Fibroblast of mammary gland (primary cell): ENCODE measurements at places on chromosomes 3 and 15.

GRCh38 chr3:100120012-100120411 lies 5.7 kb upstream of the FILIP1L start:
- DNase-seq: no peak

GRCh38 chr3:12301031-12301430 lies 12.2 kb downstream of the PPARG start:
- DNase-seq: no peak

- no peak for DNase-seq
These were observed 115.6 kb downstream of the ADAMTSL3 start for GRCh38 chr15:83769411-83769999.

DNA sequence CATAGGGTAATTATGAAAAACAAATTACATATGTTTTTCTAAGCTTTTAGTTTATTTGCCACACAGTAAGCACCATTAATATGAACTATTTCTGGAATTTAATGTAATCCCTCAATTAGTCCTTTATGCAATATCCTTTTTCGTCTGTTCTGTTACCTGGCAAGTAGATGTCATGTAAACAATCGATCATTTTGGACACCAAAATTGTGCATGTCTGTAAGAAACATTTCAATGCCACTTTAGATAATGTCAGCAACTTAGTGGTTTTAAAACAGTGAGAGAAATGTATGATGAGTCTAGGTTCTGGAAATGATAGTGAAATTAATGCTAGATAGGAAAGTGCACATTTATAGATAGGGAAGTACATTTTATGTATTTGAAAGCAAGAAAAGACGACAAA lies 986.6 kb downstream of the ZPLD1 start:
- DNase-seq: no peak

GRCh38 chr3:120554812-120555606 lies 41.1 kb upstream of the NDUFB4 start:
- DNase-seq: peak; percentile 89

DNA sequence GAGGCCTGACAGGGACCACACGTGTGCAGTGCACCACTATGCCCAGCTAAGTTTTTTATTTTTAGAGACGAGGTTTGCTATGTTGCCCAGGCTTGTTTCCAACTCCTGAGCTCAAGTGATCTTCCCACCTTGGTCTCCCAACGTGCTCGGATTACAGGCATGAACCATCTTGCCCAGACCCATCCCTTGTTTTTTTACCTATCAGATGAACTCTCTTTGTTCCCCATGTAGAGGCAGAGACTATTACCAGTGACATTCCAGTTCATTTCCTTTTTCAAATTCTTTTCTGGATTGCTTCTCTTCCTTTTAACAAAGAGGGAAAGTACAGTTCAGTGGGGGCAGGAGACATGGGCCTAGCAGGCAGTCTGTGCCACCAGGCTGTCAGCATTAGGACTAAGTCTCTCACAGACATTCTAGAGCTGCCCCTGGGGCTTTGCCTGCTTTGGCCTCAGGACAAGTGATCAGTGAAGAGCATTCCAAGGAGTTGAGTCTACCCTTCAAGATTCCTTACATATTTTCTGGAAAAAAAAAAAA lies 103.5 kb upstream of the SLC7A14 start:
- DNase-seq: peak; percentile 75

GRCh38 chr15:57820119-57820518 lies 113.6 kb downstream of the POLR2M start:
- peak; percentile 71 for DNase-seq

- DNase-seq: peak; percentile 48
These were observed 299.1 kb upstream of the TRIM42 start for GRCh38 chr3:140378571-140379340.

DNA sequence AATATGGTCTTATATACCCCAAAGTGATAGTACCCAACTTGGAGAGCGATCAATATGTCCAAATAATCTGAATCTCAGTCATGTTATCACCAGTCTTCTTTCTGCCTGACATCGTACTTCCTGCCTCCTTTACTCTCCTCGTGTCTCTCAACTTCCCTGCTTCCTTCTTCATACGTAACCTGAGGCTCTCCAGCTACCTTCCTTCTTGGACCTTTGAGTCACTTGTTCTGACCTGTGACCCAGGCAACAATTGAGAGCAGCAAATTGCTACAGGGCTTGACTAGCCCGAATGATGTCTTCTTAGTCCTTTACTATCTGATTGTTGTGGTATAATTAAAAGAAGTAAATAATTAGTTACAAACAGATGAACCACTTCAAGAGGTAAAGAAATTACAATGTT lies 145.9 kb upstream of the MBNL1 start:
- no peak for DNase-seq

DNA sequence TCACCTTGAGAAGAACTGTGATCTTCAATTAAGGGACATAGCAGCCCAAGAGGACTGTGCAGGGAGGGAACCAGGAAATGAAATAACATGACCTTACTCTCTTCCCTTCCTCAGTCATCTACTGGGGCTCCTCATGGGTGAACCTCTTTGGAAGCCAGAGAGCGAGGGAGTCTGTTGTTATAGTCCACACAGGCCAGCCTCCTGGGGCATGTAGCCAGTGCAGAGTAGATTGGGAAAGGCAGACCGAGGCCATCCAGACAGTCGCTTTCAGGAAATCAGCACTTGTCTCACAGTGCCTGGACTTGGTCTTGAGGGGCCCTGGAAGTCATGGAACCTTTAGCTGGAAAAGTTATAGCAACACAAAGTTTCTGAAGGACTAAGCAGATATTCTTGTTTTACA lies 6.1 kb downstream of the CRTAP start:
- no peak for DNase-seq

- DNase-seq: peak; percentile 71
These were observed 69.2 kb downstream of the ATP8B4 start for GRCh38 chr15:50049871-50050270.

DNA sequence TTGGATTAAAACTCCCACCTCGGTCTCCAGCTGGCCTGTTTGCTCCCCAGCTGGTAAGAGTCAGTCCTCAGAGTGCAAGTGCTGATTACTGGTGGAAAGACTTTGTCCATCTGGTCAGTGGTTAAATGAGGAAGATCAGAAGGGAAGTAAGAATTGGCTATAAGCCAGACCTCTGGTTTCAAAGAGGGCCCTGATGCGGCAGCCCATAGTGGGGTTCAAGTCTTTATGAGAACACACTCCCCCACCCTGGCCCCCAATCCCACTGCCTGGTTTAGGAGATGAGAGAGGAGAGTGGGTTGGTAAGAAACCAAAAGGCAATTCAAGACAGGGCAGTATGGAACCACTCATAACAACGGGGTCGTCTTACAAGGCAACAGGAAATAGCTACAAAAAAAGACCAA lies 65.0 kb downstream of the FRMD4B start:
- no peak for DNase-seq

- DNase-seq: no peak
These were observed 952 bp upstream of the HDDC3 start for GRCh38 chr15:90933301-90933700.

- DNase-seq: no peak
These were observed 100.6 kb upstream of the SLC24A5 start for GRCh38 chr15:48020166-48020565.

GRCh38 chr3:31503456-31503855 lies 29.3 kb upstream of the STT3B start:
- DNase-seq: no peak

DNA sequence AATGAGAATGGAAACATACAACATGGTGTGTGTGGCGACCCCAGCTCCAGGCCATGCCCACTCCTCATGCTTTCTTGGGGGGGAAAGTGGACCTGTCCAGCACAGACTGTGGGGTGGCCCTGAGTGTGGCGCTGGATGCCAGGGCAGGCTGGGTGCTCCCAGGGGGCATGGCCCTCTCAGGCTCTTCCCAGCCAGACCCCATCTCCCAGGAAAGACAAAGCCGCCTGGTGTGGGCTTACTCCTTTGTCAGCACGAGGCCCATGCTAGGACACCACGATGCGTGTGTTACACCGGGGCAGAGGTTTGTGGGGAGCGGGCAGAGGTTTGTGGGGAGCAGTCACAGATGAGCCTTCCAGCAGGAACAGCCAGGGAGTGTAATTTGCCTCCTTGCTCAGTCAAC lies 68.5 kb downstream of the ABTB1 start:
- DNase-seq: no peak

- DNase-seq: no peak
These were observed 15.7 kb downstream of the GAP43 start for GRCh38 chr3:115638991-115639390.

DNA sequence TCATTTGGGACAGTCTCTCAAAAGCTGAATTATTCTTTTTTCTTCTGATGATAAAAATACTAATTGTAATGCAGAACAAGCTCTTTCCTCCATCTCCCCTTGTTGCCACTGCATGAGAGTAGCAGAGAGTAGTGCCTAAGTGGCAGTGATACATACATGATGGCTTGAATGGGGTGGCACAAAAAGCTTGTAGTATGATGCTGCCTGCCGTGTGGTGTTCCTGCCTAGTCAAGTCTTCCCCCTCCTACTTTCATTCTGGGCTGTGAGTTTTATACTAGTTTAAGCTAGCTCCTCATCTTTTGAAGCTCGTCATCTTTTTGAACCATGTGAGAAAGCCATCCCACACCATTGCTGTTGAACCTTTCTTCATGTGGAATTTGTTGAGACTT lies 230.5 kb downstream of the NFKBIZ start:
- no peak for DNase-seq

- DNase-seq: no peak
These were observed 166.4 kb upstream of the PROK2 start for GRCh38 chr3:71951361-71951760.

DNA sequence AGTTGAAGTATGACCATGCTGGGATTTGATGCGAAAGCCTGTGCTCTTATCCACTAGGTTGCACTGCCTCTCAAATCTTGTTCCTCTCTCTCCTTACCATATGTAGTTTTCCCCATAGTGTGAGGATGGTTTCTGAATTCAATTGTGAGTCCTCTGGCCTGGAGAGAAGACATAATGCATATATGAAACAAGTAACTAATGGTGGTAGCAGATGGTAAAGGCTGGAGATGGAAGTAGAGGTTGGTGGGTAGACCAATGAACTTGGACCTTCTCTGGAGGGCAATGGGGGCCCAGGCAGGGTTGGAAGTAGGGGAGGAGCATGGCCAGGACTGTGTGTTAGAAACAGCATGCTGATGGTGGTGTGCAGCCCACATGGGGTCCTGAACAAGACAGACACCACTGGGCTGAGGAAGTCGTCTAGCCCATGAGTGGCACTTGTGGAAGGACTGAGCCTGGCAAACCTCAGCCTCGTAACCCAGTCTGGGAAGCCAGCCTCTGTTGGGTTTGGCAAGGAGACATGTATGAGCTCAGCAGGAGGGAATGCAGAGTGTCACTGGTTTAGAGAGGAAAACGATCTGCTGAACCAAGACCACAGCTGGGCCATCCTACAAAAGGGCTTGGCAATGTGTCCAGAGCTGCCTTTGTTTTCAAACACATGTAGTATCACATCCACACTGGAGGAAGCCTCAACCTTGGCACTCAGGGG lies 18.5 kb upstream of the LMCD1 start:
- peak; percentile 97 for DNase-seq

DNA sequence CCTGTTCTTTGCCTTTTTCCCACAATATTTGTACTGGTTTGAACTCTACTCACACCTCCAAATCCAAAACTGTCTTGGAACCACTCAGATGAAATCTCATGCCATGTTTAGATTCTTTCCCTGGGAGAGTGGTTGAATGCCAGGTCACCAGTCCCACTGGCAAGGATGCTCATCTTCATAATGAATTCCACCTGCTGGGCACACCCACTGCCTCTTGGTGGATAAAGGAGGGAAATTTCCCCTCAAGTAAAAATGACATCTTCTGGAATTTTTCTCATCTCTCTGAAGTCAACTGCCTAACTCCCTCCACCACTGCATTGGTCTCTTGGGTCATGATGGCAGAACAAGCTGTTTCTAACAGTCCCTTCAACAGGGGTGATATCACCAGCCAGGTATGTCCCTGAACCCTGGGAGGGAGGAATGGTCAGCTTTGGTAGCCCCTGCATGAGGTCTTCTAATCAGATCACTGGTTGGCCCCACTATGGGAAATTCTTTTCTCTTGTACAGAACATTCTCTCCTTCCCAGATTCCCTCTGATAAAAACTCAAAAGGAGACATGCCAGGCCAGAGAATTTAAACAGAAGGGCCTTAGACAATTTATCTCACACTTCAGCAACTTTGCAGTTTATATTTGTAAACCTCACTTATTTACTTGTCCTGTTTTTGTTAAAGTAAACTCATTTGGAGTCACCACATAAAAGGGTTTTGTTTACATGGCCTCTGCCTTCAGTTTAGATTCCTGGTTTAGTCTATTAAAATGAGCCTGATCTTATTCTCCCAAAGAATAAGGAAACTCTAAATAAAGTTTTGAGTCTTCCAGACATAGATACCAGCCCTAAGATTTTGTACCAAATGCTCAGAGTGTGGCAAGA lies 143.4 kb downstream of the WNT5A start:
- DNase-seq: peak; percentile 24

GRCh38 chr3:98964784-98965183 lies 63.3 kb upstream of the DCBLD2 start:
- DNase-seq: no peak

DNA sequence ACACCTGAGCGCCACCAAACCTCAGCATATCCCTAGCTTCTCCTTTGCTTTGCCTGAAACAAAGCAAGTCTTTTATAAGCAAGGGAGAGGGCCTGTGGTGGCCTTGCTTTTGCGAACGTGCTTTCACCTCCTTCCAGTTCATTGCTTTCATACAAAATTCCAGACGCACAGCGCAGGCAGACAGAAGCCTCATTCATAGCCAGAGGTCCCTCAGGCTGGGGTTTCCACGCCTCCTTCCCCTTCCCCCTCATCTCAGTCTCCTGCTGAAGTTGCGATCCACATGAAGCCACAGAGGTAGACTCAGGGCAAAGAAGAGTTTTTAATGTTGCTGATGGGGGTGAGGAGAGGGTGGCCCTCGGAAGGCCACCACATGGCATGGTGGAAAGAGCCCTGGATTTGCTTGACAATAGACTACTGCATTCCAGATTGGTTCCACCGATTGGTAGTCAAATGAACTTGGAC lies 59.4 kb upstream of the FLNB start:
- DNase-seq: no peak

- no peak for DNase-seq
These were observed 53.7 kb downstream of the PIK3CB start for GRCh38 chr3:138781012-138781470.

- peak; percentile 83 for DNase-seq
These were observed 14.0 kb upstream of the LARP6 start for GRCh38 chr15:70867911-70868467.

DNA sequence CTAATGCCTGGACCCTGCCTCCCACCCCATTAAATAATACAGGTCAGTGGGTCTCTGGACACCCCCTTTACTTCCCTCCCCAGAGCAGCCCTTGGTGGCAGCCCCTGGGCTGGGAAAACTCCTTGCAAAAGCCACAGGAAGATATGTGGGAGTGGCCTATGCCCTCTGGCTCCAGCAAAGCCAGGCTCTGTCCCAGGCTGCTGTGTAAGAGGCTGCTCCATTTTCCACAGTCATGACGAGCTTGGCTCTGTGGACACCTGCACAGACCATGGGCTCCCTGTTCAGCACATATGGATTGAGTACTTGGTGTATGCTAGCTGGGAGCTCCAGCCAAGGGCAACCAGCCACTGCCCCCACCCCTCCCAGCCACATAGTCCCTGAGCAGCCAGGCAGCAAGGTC lies 13.0 kb downstream of the CACNA2D2 start:
- DNase-seq: no peak
